ENCODE measurements at places on chromosomes 1 and 21. TPM values are rescaled to one million over a fixed set of nuclear protein-coding genes. Genes with fewer than 3 reads are reported as not detected.

GRCh38 chr1:200262326-200262965, 147.4 kb downstream of the ZNF281 start:
- no peaks in the 10 kb centered on the region for H3K27me3 ChIP-seq
- DNase-seq = no peak
- no peaks in the 10 kb centered on the region for H3K4me1 ChIP-seq
- no peak overlapping the region for H3K27ac ChIP-seq
- H3K36me3 ChIP-seq = no peaks in the 10 kb centered on the region

GRCh38 chr1:187985897-187986654, 1157.3 kb downstream of the PLA2G4A start:
- H3K27ac ChIP-seq = no peak overlapping the region
- H3K4me3 ChIP-seq = no peak overlapping the region
- H3K27me3 ChIP-seq = no peaks in the 10 kb centered on the region
- no peak for DNase-seq
- H3K4me1 ChIP-seq = no peaks in the 10 kb centered on the region

GRCh38 chr21:16587141-16587581, 857.4 kb downstream of the USP25 start:
- no peaks in the 10 kb centered on the region for H3K36me3 ChIP-seq
- peak overlapping the region; percentile 32 for H3K4me3 ChIP-seq
- DNase-seq = peak; percentile 66
- no peaks in the 10 kb centered on the region for H3K27me3 ChIP-seq

GRCh38 chr1:180854456-180854855, 58.2 kb upstream of the KIAA1614 start:
- H3K4me3 ChIP-seq = no peak overlapping the region
- no peaks in the 10 kb centered on the region for H3K27me3 ChIP-seq
- H3K27ac ChIP-seq = no peak overlapping the region

CASQ1 gene
- 0.41 TPM for total RNA-seq

- no peaks in the 10 kb centered on the region for H3K4me1 ChIP-seq
- no peak overlapping the region for H3K27ac ChIP-seq
- no peaks in the 10 kb centered on the region for H3K27me3 ChIP-seq
- no peak for DNase-seq
These were observed 249.6 kb downstream of the COL11A1 start for GRCh38 chr1:102858695-102859094.

GRCh38 chr1:53891678-53892077, 2.1 kb upstream of the YIPF1 start:
- H3K36me3 ChIP-seq = peaks cover 14% of the 10 kb centered on the region
- H3K27ac ChIP-seq = no peak overlapping the region
- DNase-seq = no peak
- H3K4me3 ChIP-seq = no peak overlapping the region
- no peaks in the 10 kb centered on the region for H3K27me3 ChIP-seq
- H3K4me1 ChIP-seq = peaks cover 17% of the 10 kb centered on the region

DNA sequence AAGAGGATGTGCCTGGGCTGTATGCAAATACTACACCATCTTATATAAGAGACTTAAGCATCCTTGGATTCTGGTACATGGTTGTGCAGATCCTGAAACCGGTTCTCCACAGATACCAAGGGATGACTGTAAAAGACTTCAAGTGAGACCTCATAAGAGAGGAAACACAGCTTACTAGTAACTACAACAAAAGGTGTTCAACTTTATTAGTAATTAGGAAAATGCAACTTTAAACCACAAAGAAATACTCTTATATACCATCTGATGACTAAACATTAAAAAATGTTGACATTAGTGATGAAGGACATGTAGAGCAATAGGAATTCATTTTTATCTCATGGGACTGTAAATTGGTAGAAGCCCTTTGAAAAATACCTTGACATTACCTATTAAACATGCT, 102.7 kb downstream of the RASAL2 start:
- no peaks in the 10 kb centered on the region for H3K27me3 ChIP-seq
- H3K36me3 ChIP-seq = no peaks in the 10 kb centered on the region
- H3K4me3 ChIP-seq = no peak overlapping the region
- peaks cover 12% of the 10 kb centered on the region for H3K4me1 ChIP-seq
